ENCODE measurements at places on chromosomes 2 and 18. TPM values are rescaled to one million over a fixed set of nuclear protein-coding genes. Genes with fewer than 3 reads are reported as not detected.

SKOR2 gene
- not detected for total RNA-seq

IL1A gene
- not detected for total RNA-seq

DNA sequence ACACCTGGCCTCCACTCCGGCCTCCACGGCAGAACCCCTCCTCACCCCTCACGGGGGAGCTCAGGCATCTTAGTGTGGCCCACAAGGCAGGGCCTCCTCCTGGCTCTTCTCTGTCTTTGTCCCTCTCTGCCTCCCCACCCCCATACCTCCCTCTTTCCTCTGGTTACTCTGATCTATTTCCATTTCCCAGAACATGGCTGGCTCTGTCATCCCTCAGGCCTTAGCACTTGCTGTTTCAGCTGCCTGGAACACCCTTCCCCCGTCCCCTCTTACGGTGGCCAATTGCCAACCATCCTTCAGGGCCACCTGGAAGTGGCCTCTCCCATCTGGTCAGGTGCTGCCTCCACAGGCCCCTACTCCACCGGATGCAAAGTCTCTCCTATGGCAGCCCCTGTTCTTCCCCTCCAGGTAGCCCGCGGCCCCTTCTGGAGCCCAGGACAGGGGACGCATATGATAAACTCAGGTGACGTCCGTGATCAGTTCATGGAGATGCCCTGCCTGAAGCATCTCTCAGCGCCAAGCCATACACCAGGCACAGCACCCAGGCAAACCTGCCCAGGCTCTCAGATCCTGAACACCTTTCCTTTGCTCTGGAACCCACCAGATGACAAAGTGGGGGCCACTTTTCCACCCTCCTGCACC lies 3.6 kb upstream of the ECEL1 start:
- no peak for DNase-seq

EIF2AK2 gene
- total RNA-seq: 48.7 TPM

DNA sequence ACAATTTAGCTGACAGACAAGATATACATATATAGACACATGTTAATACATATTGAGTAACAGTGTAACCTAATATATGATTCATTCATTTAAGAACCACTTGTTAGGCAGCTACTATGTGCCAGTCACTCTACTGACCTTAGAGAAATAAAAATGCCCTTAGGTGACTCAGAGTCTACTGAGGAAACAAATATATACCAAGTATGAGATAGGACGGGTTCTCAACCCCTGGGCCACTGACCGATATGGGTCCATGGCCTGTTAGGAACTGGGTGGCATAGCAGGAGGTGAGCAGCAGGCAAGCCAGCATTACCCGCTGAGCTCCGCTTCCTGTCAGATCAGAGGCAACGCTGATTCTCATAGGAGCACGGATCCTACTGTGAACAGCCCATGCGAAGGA lies 14.8 kb downstream of the STRN start:
- DNase-seq: no peak

DYNAP gene
- not detected for total RNA-seq

GRCh38 chr2:32798829-32799228 lies 147.9 kb upstream of the LTBP1 start:
- DNase-seq: no peak

ERBB4 gene
- 127 TPM for total RNA-seq

DNA sequence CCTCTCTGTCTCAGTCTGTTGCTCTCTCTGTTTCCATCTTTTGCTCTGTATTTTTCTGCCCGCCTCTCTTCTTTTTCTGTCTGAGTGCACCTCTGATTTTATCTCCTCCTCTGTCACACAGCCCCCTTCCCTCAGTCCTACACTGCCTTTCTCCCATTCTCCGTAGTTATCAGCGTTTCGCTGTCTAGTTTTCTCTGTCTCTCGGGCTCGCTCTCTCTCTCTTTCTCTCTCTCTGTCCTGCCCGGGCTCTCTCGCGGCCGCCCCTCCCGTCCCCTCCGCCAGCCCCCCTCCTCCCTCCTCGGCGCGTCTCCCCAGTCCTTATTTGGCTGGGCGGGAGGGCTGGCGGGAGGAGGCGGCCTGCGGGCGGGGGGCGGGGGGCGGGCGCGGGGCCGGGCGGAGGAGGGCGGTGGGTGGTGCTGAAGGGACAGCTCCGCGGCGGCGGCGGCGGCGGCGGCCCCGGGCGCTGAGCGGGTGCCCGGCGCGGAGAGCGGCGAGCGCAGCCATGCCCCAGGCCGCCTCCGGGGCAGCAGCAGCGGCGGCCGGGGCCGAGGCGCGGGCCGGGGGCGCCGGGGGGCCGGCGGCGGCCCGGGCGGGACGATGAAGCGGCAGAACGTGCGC lies at the start of gene KCNK3:
TSS of gene KCNK3 (plus strand) at position 444 of the 618 bp plus-strand sequence. CDS start at position 598, 154 bp downstream.
- no peak for DNase-seq

ATOH8 gene
- 3.0 TPM for total RNA-seq

- no peak for DNase-seq
Observed at GRCh38 chr2:213234641-213235040, 49.6 kb upstream of the SPAG16 start.

DNA sequence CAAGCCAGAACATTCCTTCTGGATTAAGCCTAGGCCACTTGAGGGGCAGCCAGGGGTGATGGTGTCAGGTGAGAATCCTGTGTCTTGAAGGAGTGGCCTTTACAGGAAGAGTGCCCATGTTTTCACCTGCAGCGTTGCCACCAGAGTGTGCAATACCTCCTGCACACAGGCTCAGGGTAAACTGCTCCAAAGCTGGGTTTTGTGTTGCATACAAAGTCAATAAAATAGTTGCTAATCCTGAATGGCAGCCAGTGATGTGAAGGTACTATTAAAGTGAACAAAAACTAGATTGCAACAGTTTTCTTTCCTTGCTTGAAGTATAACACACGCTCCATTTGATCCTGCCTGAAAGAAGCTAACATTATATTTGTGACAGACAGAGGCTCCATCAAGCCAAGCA lies 64.4 kb upstream of the NRP2 start:
- DNase-seq: no peak

GREB1 gene
- total RNA-seq: 1.4 TPM

RNF25 gene
- total RNA-seq: 18.1 TPM

ST8SIA5 gene
- 10.8 TPM for total RNA-seq

- no peak for DNase-seq
Observed at GRCh38 chr2:158963071-158963470, 5.4 kb upstream of the TANC1 start.

- DNase-seq: no peak
Observed at GRCh38 chr2:225002039-225002655, 40.1 kb downstream of the DOCK10 start.
